ENCODE measurements at places on chromosomes 4 and X.

- no peak for DNase-seq
These were observed 69.5 kb downstream of the RTL9 start for GRCh38 chrX:110428144-110428543.

GRCh38 chr4:112545346-112545745 lies 29.4 kb upstream of the NEUROG2 start:
- DNase-seq, result no peak

DNA sequence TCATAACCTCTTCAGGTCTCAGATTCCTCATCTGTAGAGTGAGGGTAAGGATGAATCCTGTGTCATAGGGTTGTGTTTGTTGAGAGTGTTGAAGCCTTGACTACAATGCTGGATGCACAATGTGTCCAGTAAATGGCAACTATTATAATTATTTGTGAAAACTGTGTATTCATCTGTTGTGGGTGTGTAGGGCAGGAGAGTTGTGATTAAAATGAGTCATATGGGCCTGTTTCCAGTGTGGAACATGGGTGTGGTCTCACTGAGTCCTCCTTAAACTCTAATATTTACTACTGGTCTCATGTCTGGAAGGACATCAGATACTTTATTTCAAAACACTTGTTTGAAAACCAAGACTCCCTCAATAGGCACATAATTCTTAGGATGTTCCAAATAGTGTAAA lies 208.5 kb upstream of the CASK start:
- no peak for DNase-seq

GRCh38 chrX:39823854-39824253 lies 273.9 kb downstream of the BCOR start:
- DNase-seq, result no peak

DNA sequence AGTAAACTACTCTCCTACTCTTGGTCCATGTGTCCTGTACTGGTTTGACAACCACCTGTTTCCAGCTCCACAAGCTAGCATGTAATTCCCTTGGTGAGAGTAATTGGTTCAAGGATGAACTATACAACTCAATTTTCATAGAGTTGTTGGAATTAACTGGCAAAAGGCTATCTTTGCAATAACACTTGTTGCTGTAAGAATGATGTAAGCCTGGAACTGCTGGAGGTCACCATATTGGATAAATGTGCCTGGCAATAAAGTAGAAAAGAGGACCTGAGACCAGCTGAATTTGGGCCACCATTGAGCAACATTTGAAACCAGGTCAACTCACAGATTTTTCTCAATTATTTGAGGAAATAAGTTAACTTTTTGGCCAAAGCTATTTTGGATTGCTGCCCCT lies 175.5 kb downstream of the CAMK2D start:
- DNase-seq, result no peak

- DNase-seq, result no peak
These were observed 137.7 kb downstream of the MID1 start for GRCh38 chrX:10482708-10483107.

DNA sequence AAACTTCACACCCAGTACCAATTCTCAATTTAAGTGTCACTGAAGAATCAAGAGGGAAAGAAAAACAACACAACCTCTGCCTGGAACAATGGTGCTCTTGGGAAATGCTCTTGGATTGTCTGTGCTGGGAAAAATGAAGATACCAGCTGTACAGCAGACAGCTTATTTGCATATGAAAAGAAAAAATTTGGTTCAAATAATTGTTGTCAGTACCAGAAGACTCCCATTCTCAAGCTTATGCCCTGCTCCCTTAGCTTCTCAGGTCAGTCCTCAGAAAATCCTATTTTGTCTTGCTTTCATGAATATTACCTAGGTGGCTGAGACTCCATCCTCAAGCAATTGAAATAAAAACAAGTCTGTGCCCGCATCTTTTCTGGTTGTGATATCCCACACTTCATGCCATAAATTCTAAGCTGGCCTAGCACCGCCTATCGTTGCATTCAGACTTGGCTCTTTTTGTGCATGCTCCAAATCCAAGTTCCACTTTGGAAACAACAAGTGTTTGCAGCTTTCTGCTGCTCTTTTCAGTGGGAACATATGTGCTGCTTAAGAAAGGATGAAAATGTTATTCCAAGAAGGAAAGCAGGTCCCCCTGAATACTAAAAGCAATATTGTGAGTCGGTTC lies 431.6 kb downstream of the INPP4B start:
- no peak for DNase-seq

- no peak for DNase-seq
These were observed 640.8 kb upstream of the INTU start for GRCh38 chr4:126991965-126992364.

DNA sequence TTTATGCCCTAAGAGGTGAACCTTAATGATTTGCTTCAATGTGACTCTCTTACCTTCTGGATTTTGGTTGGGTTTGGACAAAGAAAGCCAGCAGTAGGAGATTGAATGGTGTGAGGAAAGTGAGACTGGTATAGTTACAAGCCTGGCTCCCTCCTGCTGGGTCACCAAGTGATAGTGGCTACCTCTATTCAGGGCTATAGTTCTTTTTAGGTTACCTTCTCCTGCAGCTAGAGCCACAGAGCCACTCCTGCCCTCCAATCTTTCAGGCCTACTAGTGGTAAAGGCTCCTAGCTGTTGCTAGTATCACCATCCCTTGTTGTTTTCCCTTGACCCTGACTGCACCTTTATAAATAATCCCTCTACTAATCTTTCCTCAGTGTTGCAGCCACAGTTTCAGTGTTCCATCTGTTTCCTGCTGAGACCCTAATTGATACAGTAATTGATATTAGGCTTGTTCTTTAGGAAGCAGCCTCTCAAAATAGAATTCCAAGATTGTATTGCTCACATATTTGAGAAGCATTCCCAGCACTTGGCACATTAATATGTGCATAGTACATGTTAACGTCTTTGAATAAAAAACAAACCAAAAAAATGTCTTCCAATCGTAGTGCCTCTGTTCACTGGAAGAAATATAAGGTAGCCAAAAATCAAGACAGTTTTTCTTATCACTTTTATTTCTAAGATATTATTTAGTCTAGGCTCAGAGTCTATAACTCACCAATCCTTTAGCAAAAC lies 82.3 kb downstream of the SRPX start:
- DNase-seq, result no peak

DNA sequence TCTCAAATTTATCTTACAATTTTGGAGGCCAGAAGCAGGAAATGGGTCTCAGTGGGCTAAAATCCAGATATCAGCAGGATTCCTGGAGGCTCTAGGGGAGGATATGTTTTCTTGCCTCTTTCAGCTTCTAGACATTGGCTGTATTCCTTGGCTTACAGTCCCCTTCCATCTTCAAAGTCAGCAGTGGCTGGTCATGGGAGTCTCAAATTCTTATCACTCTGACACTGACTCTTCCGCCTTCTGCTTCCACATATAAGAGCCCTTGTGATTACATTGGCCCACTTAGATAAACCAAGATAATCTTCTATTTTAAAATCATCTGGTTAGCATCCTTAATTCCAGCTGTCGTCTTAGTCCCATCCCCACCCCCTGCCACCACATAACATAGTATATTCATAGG lies 113.0 kb downstream of the PCDH7 start:
- no peak for DNase-seq

- no peak for DNase-seq
These were observed 141.1 kb downstream of the BANK1 start for GRCh38 chr4:101931619-101932018.

DNA sequence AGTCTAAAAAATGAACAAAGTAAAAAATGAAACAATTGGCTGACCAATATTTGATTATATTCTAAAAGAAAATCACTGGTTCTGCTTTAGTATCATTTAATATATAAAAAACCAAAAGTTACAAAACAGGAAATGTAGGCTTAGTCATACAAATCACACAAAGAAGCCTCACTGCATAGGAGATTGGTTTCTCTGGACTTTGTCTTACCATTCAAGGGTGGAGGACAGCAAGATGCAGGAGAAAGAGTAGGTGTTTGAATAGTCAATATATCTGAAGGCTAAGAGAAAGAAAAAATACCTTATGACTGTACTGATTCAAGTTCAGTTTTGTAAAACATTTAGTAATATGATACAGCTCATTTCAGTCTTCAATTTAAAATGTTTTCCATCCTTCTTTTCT lies 28.6 kb upstream of the TAF9B start:
- DNase-seq, result peak; percentile 2

DNA sequence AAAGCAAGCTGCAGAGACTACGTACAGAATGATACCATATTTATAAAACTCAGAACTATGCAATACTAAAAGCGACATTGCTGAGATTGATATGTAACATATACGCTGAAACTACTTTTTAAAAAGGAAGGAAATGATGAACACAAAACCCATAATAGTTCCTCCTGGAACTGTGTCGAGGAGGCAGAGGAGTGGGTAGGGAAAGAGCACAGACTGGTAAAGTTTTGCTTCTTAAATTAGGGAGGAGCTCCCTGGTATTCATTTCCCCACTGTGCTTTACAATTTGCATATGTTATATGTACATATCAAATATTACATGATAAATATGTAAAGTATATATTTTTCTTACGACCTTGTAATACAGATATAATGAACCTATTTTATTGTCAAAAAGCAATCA lies 13.9 kb downstream of the UFSP2 start:
- no peak for DNase-seq

DNA sequence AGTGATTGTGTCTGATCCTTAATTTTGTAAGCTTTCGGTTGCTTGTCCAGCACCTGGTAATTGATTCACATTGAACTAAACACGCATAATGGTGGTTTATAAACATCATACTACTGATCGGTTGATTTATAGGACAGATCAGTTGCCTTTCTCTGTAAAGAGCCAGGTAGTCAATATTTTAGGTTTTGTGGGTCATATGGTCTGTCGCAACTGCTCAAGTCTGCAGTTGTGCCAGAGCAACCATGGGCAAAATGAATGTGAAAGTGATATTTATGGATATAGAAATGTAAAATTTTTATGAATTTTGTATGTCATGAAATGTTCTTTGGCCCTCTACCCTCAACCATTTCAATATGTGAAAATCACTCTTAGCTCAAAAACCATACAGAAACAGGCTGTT lies 8.9 kb downstream of the JADE1 start:
- DNase-seq, result no peak

DNA sequence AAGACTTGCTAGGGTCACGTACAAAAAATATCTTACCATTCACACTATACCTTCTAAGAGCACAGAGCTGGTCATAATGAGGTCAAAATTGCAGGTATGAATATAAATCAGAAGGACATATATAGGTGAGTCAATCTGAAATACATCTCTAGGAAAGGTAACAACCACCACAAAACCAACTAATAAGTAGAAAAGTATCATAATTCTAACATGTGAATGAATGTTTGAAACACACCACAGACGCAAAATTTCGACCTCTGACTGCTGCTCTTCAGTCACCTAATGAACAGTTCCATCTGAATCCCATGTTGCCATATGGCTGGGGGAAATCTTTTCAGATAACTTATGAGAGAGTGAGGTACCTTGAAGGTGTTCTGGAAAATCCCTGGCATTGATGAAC lies 22.1 kb downstream of the STAP1 start:
- no peak for DNase-seq

GRCh38 chrX:26915064-26915463 lies 548.1 kb downstream of the PPP4R3C start:
- no peak for DNase-seq

DNA sequence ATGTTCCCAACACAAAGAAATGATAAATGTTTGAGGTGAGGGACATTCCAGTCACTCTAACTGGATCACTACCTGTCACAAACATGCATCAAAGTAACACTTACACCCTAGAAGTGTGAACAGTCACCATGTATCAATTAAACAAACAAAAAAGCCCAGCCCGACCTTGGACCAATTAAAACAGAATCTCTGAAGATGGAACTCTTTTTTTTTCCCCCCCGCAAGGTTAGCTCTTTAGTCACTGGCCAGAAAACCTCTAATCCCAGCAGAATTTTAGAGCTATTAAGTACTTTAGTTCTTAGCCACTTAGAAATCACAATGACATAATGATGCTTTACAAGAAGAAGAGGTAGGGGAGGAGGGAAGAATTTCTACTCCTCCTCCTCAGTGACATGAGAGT lies 154.5 kb downstream of the PALLD start:
- DNase-seq, result no peak

DNA sequence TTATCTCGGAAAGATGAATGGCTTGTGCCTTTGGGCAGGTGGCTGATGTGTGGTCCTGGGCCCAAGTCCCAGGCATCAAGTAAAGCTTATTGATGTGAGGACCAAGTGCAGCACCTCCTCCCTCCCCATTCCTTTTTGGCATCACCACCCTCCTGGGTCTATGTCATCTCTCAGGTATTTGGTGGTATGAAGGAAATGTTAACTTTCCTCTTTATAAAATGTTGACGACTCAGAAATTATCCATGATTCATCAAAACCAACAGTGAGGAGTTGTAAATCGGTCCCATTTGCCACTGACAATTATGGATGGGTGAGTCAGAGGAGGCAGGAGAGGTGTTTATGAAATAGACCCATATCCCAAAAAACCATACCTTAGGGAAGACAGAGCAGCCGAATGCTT lies 229.4 kb upstream of the GATB start:
- no peak for DNase-seq

- no peak for DNase-seq
These were observed 54.9 kb downstream of the ACOX3 start for GRCh38 chr4:8385611-8386010.

- DNase-seq, result no peak
These were observed 46.4 kb downstream of the SH2D1A start for GRCh38 chrX:124392794-124393193.

- DNase-seq, result no peak
These were observed 58.6 kb downstream of the FUNDC1 start for GRCh38 chrX:44483965-44484606.

DNA sequence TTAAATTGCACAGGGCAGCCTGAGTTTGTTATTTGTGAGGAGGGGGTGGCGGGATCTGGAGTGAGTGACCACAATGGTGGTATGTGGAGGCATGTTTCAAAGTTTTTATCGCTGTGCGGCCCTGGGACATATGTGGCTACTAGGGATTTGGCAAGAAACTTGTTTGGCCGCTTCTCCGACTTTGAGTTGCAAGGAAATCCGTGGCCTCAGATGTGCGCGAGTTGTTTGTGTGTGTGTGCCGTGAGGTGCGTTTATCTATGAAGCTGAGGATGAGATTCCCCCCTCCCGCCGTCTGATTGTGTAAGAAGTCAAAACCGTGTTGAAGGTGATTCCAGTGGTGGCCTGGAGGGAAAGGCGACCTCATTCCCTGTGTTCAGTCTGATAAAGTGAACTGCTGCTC lies 1.4 kb downstream of the JADE3 start:
- DNase-seq, result no peak

- DNase-seq, result no peak
These were observed 158.0 kb upstream of the FAT1 start for GRCh38 chr4:186881521-186882220.

GRCh38 chrX:3516051-3516541 lies 169.6 kb upstream of the MXRA5 start:
- no peak for DNase-seq

All from CD4-positive, alpha-beta T cell treated with Interleukin-12 subunit alpha and Interleukin-12 subunit beta, for 1 hour (primary cell).